T-helper 22 cell (primary cell): ENCODE measurements at places on chromosomes 2 and 18.

GRCh38 chr2:238029853-238030252 lies 30.9 kb upstream of the SCLY start:
- no peak for DNase-seq

DNA sequence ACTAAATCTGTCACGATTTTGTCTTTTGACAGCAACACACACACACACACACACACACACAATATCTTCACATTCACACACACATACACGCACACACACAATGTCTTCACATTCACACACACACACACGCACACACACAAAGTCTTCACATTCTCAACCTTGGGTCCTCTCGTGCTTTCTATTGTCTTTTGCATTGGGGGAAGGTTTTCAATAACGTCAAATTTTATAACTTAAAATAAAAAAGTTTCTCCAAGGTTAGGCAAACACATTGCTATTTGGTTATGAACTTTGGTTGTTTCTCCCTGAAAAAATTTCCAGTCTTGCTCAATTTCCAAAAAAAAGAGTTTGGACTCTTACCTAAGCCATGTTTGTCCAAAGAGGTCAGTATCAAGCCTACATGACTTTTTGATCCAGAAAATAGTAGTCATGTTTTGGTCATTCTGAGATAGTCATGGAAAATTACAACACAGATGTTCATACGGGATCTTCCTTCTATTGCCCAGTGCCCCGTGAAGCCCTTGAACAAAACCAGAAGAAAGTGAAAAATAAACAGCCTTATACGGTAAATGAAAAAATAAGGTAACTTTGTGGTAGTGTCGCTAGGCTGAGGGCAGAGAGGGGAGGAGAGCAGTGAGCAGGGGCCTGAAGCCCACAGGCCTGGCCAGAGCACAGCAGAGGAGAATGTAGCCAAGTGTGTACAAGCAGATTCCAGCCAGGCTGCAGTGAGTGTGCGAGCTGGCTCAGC lies 542.8 kb upstream of the ID2 start:
- DNase-seq, result no peak

DNA sequence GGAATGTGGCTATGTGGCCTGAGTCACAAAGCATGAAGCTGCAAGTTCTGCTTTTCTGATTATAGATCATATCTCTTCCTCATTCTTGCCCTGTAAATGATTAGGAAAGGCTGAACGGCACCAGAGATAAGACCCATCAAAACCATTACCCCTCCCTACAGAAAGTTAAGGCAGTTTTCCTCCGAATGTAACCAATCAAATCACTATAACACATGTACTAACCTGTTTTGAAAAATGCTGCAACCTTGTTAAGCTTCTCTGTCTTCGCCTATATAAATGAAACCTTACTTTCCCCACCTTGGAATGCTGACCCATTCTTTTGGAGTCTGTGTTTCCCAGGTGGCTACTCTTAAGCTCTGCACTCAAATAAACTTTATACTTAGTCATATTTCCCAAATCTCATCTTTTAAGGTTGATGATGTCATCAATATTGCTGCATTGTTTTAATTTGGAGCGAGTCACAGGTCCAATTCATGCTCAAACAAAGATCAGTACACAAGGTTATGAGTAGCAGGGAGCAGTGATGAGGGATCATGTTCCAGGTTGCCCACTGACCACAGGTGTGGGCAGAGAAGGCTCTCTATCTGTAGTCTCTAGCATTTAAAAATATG lies 662.3 kb downstream of the IRS1 start:
- DNase-seq, result no peak

- DNase-seq, result no peak
Observed at GRCh38 chr2:220300806-220301205, 673.4 kb downstream of the SLC4A3 start.

- no peak for DNase-seq
Observed at GRCh38 chr2:233835230-233836186, 18.8 kb downstream of the HJURP start.

DNA sequence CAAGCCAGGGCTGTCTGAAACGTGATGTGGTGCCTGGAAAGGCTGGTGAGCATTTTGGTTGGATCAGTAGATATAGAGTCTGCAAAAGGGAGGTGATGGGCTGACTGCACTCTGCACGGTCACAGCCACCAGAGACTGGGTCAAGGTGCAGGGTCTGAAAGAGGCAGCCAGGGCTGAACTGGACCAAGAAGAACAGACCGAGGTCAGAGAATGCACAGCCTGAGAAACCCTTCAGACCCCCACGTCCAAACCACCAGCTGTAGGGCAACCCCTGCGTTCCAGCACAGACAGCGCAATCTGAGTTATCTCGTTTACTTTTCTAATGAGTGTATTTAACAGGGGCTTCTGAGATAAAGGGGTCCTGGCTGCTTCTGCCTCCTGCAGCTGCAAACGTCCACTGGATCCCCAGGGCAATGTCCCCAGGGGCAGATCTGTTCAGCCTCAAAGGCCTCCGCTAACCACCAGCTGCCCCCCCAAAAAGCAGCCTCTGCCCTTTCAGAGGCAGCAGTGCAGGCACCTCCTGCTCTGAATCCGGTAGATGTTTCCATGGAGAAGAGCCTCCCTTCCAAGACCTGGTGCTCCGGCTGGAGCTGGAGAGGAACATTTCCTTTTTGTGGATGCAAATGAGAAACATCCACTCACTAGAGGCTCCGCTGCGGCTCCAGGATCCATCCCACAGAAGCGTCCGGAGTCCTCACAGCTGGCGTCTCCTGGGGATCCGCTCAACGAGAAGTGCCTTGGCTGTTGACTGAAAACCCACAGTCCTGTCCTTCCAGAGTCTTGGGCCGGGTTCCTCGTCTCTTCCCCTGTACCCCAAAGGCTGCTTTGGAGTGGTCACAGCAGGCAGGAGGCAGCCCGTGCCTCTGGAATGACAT lies 970 bp upstream of the KCNG2 start:
- DNase-seq, result no peak

- DNase-seq, result no peak
Observed at GRCh38 chr2:73918856-73919255, 7.8 kb upstream of the DGUOK start.

- no peak for DNase-seq
Observed at GRCh38 chr2:196205881-196206435, 34.6 kb upstream of the STK17B start.

DNA sequence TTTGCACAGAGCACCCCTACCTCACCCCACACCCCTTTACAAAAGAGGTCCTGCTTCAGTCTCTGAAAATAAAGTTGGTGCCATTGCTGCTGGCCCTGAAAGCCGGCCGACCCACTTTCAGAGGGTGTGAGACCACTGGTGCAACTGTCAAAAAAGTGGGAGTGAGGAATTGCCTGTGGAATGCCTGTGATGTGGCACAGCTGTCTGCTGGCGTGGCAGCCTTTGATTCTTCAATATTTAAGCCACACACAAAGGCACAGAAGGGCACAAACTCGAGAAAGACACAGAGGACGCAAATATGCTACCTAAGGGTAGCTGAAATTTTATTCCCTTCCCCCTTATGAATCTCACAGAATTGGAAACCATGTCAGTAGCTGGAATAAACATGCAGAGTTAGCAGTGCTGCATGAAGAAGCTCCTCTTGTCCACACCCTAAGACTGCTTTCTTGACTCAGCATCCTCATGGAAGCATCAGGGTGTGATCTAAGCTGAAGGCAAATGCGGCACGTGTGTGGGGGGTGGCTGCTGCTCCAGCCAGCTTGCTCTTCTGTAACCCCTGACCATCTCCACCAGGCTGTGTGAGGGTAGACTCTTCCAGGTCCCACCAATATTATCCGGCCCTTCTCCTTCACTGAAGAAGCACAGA lies 92.3 kb downstream of the CELF4 start:
- no peak for DNase-seq

GRCh38 chr2:155151945-155152344 lies 453.4 kb downstream of the KCNJ3 start:
- DNase-seq, result no peak

DNA sequence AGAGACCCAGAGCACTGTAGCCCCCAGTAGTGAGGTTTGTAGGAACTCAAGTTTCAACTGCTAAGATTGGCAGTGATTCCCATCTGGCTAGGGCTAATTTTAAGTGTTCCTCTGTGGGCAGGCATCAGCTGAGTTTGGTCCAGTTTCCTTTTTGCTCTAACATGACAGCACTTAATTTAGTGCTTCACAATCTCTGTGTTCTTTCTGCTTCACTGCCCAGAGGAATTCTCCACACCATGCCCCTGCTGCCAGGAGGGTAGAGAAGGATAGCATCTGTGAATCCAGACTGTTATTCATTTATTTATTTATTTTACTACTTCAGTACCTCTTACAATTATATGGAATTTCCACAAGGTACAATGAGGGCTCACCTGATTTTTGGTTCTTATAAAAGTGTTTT lies 549.9 kb upstream of the FSIP2 start:
- DNase-seq, result no peak

GRCh38 chr2:86017901-86018896 lies 87.5 kb downstream of the POLR1A start:
- no peak for DNase-seq

GRCh38 chr2:974502-974901 lies 23.9 kb downstream of the SNTG2 start:
- no peak for DNase-seq

GRCh38 chr18:23684515-23685197 lies 4.6 kb upstream of the LAMA3 start:
- no peak for DNase-seq

DNA sequence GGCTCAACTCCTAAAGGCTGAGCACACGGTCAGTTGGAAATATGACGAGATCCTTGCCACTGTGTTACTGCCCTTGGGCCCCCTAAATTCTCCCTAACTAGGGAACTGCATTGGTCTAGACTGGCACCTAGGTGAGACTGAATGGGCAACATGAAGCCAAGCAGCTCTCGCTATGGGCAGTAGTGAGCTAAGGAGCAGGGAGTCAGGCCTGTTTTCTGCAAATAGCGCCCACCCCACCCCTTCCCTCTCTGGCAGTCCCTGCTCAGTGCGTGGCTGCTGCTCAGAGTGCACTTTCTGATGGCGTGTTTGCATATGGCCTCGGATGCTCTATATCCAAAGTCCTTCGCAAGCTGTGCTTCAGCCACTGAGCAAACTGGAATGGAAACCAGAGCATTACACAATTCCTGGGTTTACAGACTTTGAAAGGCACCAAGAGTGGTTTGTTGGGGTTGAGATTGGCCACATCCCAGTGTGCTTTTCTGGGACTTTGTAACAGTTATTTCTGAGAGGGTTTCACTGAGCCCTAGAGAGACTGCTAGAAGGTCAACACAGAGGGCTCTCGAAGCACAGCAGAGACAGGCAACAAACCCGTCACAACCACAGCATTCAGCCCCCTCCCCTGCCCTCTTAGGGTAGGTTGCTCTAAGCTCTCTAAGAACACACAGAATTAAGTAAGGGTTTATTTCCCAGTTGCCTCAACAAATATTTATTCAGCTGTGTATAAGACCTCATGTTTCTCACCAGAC lies 419.9 kb downstream of the STK39 start:
- no peak for DNase-seq

DNA sequence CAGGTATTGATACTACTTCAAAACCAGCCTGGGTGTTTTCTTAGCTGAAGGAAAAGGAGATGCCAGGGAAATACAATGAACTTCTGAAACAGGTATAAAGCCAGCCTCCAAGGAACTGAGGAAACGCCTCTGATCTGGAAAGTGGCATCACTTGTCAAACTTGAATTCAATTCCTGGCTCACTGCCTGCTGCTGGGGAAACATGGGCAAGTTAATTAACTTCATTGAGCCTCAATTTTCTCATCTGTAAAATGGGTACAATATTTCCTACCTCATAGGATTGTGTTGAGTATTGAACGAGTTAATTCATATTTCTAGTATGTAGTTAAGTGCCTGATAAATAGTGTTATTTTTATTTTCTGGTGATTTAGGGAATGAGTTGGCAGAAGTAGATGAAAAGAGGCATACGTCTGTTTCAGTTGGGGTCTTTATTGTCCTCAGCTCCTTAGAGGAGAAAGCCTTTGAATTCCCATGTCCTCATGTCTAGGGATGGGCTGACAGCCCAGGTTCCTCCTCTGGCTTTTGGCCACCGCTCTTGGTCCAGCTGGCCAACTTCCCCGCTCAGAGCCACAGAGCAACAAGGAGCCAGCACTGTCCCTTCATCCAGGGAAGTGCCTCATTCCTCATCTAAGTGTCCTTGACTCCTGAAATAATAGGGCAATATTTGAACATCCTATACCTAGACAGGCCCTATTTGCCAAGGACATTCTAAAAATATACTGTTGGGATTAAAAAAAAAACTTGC lies 210.5 kb upstream of the GATA6 start:
- DNase-seq, result no peak

GRCh38 chr2:119486886-119487285 lies 37.4 kb downstream of the SCTR start:
- DNase-seq, result no peak

DNA sequence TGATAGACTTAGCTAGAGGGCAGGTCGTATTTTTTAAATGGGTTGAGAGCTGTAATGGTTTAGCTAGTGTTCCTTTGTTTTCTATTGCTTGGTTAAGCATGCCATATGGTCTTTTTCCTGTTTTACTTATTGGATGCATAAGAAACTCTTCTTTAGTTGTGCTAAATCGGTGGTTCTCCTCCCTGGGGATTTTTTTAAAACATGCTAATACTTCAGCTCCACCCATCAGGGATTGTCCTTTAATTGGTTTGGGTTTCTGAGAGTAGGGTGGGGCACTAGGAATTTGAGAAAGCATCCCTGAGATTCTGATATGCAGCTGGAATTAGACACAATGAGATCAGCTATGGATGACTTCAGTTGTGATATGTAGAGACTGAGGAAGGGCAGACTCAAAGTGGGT lies 497.2 kb downstream of the THSD7B start:
- DNase-seq, result no peak

DNA sequence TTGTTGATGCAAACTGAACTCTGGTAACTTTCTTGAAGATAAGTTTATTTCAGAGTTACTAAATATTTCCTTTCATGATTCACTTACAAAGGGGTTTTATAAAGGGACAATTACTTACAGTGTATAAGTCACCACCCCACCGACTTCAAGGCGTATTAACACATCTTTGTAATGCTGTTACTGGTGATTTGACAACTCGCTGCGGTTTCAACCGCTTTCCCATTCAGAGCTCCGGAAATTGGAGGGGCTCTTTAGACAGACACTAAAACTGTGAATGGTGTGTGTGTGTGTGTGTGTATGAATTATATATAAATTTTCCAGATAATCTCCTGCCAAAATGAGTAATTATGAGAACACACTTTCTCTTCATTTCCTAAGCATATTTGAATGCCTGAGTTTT lies 4.9 kb downstream of the TM4SF20 start:
- no peak for DNase-seq

DNA sequence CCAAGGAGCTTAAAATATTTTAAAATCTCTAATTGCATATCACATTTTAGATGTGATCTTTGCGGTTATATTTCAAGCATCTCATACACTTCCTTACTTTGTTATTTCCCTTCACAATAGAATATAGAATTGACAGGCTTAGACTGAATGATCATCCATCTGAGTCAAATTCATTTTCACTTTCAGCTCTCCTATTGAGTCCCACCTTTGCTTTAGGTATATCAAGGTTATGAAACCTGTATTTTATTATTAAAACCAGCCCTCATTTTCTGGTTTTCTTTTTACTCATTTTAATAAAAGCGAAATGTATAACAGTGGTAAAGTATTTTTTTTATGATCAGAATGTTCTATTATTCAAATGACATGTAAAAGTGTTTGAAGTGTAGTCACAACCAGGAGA lies 162.9 kb upstream of the KYNU start:
- DNase-seq, result no peak
